ENCODE measurements at places on chromosomes 2 and 18. TPM values are rescaled to one million over a fixed set of nuclear protein-coding genes. Genes with fewer than 3 reads are reported as not detected.

DNA sequence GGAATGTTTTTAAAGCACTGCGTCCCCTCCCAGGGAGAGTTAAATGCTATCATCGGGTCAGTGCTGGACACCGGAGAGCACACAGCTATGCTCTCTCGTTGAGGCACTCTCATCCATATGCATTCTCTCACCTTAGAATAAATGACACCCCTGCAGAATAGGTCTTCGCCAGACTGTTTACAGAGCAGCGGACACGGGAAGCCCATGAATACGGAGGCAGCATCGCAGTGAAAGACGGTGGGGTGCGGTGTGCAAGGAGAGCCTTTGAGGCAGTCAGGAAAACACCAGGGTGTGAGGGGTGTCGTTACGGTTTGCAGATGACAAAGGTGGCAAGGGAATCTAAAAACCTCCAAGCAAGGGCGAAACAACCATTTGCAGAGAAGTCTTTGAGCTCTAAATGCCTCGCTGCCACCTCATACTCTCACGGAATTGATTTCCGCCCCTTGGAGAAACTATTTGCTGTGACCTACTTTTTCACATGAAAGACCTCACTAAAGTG, 169.2 kb upstream of the FHL2 start:
- H3K4me3 ChIP-seq, result no peak overlapping the region
- peaks cover 6% of the 10 kb centered on the region for H3K27me3 ChIP-seq
- H3K36me3 ChIP-seq, result no peaks in the 10 kb centered on the region
- no peak for DNase-seq
- no peak overlapping the region for H3K27ac ChIP-seq

SOX11 gene
- 3.4 TPM for polyA plus RNA-seq

EN1 gene
- polyA plus RNA-seq, result not detected

- no peak for DNase-seq
- peaks cover 47% of the 10 kb centered on the region for H3K36me3 ChIP-seq
- H3K4me1 ChIP-seq, result peaks cover 8% of the 10 kb centered on the region
- peak overlapping the region; percentile 66 for H3K27ac ChIP-seq
- no peaks in the 10 kb centered on the region for H3K27me3 ChIP-seq
Measured at GRCh38 chr2:18552351-18553077, 7.9 kb downstream of the RDH14 start.

DNA sequence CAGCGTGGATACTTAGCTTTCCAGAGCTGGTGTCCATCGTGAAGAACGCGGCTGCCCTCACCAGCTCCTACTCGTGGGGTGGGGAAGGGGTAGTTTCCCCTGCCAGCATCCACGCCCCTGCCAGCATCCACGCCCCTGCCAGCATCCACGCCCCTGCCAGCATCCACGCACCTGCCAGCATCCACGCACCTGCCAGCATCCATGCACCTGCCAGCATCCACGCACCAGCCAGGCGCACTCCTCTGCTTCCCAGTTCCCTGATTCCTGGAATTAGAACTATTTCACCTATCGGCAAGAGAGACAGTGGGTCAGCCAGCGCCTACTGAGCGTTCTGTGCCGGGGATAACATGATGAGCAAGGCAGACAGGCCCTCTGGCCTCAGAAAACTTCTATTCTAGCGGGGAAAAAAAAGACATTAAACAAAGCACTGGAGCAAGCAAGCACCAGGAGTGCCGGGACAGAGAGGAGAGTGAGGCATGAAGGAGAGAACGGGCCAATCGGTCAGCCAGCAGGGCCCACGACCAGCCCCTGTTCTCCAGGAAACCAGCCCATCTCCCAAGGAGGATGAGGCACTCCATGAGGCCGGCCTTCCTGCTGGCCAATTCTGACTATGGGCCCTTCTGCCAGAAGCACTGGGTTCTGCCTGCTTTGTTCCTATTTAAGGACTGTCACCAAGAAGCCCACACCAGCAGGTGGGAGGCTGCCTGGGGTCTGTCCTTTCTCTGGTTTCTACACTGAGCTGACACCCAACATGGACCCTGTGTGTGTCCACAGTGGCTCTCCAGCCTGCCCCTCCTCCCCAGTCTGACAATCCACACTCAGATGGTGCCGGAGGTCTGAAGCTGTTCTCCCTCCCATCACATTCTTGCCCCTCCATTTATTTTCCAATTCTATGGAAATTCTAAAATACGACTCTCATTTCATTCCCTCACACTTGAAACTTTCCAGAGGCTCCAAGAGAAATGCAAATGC, 78.4 kb upstream of the SALL3 start:
- H3K27me3 ChIP-seq, result peaks cover 30% of the 10 kb centered on the region
- no peak for DNase-seq
- H3K27ac ChIP-seq, result no peak overlapping the region
- no peak overlapping the region for H3K4me3 ChIP-seq
- no peaks in the 10 kb centered on the region for H3K36me3 ChIP-seq

GRCh38 chr2:212912445-212913103, 238.8 kb downstream of the IKZF2 start:
- no peak overlapping the region for H3K4me3 ChIP-seq
- H3K4me1 ChIP-seq, result peaks cover 11% of the 10 kb centered on the region
- DNase-seq, result peak; percentile 50
- no peaks in the 10 kb centered on the region for H3K27me3 ChIP-seq

ITGB6 gene
- 0.13 TPM for polyA plus RNA-seq

GAREM1 gene
- polyA plus RNA-seq, result 2.8 TPM

DNA sequence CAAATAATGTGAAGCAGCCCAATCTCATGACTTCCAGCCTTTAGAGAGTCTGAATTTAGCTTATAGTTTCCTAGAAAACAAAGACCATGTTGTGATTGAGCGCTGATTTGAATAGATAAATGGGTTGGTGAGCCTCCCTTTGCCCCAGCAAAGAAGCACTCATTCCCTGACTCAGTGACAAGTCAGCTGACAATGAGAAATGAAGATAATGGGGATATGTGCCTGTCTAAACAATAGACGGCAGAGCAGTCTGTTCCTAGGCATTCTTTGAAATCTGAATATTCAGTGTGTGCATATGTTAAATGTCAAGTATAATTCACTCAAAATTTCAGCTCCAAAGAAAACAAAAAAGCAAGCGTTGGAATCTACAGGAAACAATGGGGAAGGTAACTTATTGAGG, 34.8 kb upstream of the LINC00305 start:
- no peak overlapping the region for H3K4me3 ChIP-seq
- no peak overlapping the region for H3K27ac ChIP-seq
- no peaks in the 10 kb centered on the region for H3K27me3 ChIP-seq
- H3K36me3 ChIP-seq, result no peaks in the 10 kb centered on the region

DNER gene
- polyA plus RNA-seq, result 1.4 TPM

- peaks cover 14% of the 10 kb centered on the region for H3K4me1 ChIP-seq
- H3K4me3 ChIP-seq, result no peak overlapping the region
- no peaks in the 10 kb centered on the region for H3K27me3 ChIP-seq
Measured at GRCh38 chr2:197908990-197909776, 104.8 kb downstream of the PLCL1 start.

GRCh38 chr2:98936353-98937351, 627 bp upstream of the CRACDL start:
- no peaks in the 10 kb centered on the region for H3K4me1 ChIP-seq
- H3K27me3 ChIP-seq, result peaks cover 23% of the 10 kb centered on the region
- no peak overlapping the region for H3K27ac ChIP-seq
- H3K36me3 ChIP-seq, result no peaks in the 10 kb centered on the region
- DNase-seq, result peak; percentile 81
- peak overlapping the region; percentile 46 for H3K4me3 ChIP-seq

DNA sequence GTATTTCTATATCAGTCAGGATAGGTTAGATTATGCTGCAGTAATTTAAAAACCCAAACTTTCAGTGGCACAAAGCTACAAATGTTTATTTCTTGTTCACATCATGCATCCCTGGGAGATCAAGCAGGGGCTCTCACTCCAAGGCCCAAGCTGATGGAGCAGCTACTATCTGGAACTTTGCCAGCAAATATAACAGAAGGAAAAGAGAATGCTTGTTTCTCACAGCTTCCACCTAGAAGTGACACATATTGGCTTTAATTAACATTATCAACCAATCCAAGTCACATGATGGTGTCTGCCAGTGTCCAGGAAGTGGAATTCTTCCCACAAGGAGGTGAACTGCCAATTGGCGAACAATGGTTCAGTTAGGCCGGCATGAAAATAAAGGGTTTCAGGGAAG, 306.9 kb downstream of the BCL11A start:
- H3K27me3 ChIP-seq, result no peaks in the 10 kb centered on the region
- no peak overlapping the region for H3K27ac ChIP-seq
- H3K4me3 ChIP-seq, result no peak overlapping the region
- H3K4me1 ChIP-seq, result no peaks in the 10 kb centered on the region
- no peak for DNase-seq
- no peaks in the 10 kb centered on the region for H3K36me3 ChIP-seq

EIF4E2 gene
- polyA plus RNA-seq, result 27.6 TPM

GRCh38 chr18:10930076-10930475, 219.3 kb downstream of the PIEZO2 start:
- H3K4me3 ChIP-seq, result no peak overlapping the region
- peaks cover 8% of the 10 kb centered on the region for H3K4me1 ChIP-seq
- no peaks in the 10 kb centered on the region for H3K36me3 ChIP-seq
- no peak overlapping the region for H3K27ac ChIP-seq
- H3K27me3 ChIP-seq, result peaks cover 10% of the 10 kb centered on the region
- no peak for DNase-seq

- no peaks in the 10 kb centered on the region for H3K36me3 ChIP-seq
- no peak overlapping the region for H3K27ac ChIP-seq
- peaks cover 42% of the 10 kb centered on the region for H3K4me1 ChIP-seq
- no peak overlapping the region for H3K4me3 ChIP-seq
- peak; percentile 51 for DNase-seq
Measured at GRCh38 chr2:5911718-5912117, 219.5 kb downstream of the SOX11 start.
